Iris pigment epithelial cell (primary cell): ENCODE measurements at places on chromosomes 2 and 18.
A peak's percentile ranks its signal among the peaks of the same experiment; 100 is the strongest.

DNA sequence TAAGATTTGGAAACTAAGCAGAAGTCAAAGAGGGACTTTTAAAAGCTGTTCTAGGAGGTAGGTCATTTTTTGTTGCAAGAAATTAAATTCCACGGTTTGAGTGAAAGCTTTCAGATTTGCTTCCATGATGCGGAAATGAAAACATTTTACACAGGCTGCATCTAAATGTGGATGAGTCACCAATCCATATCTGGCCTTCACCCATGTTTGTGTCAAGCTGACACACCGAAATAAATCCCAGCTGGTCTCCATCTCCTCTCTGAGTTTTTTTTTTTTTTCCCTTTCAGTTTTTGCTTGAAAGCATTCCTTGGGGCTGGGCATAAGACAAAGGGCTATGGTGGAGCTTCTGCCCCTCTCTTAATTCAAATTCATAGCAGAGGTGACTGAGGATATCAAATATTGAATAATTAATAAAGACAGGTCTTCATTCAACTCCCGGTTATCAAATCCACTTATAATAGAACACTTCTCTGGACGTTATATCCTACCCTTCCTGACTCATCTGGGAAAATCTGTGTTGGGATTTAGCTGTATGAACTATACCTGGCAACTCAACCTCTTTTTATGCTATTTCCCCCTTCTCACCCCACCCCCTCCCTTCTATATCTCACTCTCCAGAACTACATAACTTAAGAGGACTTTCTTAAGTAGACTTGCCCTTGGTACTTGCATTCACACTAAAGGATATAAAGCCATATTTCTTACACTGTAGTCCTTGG is 558.3 kb upstream of the GCFC2 start:
- DNase-seq = peak; percentile 44

DNA sequence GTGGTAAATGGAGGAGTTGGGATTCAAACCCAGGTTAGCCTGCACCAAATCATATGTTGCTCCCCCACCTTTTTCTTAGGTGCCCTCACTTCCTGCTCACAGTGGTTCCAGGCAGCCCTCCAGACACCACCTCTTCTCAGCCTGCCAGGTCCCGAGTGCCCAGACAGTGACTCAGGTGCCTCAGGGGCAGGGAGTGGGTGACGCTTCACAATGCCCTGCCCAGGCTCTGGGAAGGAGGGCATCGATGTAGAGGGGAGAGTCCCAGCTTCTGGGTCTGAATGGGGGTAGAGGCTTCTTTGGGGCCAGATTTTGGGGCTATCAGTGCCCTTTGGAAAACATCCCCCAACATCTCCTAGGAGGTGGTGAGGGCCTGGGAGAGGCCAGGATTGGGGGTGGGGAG is 5.2 kb upstream of the DNAJB2 start:
- DNase-seq = no peak

GRCh38 chr18:74856928-74857327 is 259.3 kb downstream of the ZNF407 start:
- no peak for DNase-seq

- DNase-seq = peak; percentile 89
Measured at GRCh38 chr2:6826081-6826913, 39.4 kb downstream of the CMPK2 start.

DNA sequence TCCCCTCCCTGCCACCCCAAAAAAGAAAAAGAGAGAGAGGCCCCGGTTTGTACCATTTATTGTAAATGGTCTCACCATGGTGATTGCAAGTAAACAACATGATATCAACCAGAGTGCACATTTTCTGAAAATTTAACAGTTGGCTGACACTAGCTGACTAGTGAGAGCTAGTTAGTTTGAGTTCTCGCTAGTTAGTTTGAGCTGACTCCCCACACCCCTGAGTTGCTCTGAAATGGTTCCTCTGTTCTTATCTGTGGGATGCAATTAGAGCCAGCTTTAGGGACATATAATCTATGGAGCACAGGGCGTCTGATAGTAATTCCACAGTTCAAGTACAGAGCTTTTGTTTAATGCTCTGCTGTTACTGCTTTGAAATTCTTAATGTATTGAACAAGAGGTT is 13.1 kb downstream of the CASP10 start:
- no peak for DNase-seq

GRCh38 chr2:8722986-8723385 is 41.1 kb downstream of the ID2 start:
- DNase-seq = no peak

DNA sequence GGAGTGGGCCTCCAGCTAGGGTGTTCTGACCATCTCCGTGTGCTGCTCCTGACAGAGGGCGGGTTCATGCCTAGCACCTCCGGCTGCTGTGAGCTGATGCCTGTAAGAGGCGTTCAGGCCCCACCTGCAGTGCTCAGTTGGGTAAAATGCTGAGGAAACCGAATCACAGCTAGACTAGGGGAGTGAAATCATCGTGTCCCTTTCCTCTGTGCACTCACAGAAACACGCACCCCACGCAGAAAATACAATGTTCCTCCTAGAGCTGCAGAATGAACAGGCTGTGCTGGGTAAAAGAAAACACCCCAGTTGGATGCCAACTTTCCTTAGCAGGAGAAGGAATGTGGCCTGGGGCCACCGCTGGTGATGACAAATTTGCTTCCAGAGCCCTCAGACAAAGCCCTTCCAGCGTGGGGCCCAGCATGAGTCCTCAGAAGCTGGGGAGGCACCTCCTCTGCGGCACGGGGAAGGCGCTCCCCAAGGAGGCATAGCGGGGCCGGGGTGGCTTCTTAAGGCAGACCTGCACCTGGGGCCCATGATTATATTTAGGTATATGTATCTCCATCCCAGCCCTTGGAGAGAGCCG is 16.3 kb upstream of the ARHGEF4 start:
- no peak for DNase-seq

- peak; percentile 92 for DNase-seq
Measured at GRCh38 chr2:117972476-117973123, 41.3 kb downstream of the CCDC93 start.

GRCh38 chr2:107743274-107743673 is 83.4 kb upstream of the RGPD4 start:
- DNase-seq = no peak

- DNase-seq = peak; percentile 49
Measured at GRCh38 chr18:22283397-22283796, 114.0 kb downstream of the GATA6 start.

GRCh38 chr2:25165992-25166875 is 2.1 kb downstream of the POMC start:
- DNase-seq = peak; percentile 6

- DNase-seq = no peak
Measured at GRCh38 chr2:235462415-235462790, 31.4 kb upstream of the AGAP1 start.

DNA sequence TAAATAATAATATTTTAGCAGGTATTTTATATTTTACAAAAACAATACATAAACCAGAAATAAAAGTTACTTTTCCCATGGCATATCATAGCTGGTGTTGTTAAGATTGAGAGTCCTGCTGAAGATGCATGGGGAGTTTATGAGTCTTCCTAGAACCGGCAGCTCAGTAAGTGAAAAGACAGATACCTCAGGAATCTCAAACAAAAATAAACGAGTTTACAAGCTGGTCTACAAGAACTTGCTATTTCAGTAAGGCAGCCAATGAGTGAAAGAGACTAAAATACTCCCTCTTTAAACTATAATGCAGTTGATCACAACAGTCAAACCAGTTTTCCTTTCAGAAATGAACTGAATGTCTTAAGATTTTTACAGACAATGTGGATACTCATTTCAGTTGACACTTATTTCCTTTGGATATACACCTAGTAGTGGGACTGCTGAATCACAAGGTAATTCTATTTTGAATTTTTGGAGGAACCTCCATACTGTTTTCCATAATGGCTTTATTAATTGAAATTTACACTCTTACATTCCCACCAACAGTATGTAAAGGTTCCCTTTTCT is 8.9 kb downstream of the GAREM1 start:
- no peak for DNase-seq

DNA sequence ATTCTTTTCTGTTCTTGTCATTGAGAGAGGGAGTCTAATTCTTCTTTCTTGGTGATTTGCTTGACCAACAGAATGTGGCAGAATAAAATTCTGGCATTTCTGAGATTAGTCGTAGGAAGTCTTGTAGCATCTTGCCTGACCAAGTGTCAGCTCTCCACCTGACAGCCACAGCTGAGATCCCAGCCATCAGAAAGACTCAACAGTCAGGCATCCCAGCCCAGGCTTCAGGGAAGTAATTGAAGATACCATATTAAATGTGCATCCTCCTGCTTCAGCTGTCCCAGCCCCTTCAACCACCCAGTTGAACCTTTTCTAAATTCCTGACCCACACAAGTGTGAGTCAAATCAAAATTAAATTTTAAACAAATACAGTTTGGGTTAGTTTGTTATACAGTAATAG is 208.3 kb downstream of the PIK3C3 start:
- no peak for DNase-seq

GRCh38 chr18:74459889-74460288 is 2.8 kb upstream of the DIPK1C start:
- DNase-seq = no peak

DNA sequence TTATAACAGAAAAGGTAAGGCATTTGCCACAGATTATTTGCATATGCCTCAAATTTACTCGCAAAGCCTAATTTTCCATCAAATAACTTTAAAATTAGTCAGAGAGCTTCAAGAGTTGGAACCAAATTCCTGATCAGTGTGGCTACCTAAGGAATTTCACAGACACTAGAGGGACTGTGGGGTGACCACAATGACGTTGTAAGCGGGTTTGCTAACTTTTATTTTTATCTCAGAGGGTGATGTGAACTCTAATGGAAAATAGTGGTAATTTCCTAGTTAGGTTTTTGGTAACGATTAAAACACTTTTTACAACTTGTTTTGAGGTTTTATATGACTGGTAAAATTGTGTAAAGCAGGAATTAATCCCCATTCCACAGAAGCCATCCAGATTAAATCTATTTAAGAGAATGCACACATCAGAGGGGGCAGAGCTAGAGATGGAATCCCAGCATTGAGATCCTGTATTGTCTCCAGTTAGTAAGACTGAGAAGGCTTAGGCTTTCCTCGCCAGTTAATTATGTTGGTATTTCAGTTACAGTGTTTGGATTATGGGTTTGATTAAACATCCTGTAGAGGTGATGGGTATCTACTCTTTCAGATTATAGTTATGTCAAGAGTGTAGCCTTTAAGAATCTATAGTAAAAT is 129.0 kb downstream of the GPD2 start:
- peak; percentile 91 for DNase-seq

- DNase-seq = peak; percentile 57
Measured at GRCh38 chr2:5695654-5696403, 3.6 kb downstream of the SOX11 start.

DNA sequence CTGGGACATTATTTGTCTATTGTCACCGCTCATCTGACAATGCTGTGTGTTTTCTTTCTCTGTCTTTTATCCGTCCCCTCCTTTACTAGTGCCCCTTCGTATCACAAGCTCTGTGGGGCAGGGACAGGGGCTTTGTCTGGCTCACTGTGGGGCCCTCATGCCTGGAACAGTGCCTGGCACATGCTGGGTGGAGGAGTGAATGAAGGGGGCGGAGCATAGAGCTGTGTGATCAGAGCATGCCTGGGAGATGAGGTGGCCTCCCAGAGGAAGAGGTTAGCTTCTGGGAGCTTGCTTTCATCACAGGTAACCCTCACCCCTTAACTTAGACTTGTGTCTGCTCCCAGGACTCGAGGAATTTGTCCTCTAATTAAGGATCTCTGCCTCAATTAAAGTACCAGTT is 16.4 kb downstream of the MTCL1 start:
- DNase-seq = peak; percentile 80

GRCh38 chr2:46362667-46363012 is 65.4 kb downstream of the EPAS1 start:
- DNase-seq = peak; percentile 41

GRCh38 chr2:237870754-237871651 is 11.6 kb downstream of the RAMP1 start:
- DNase-seq = no peak

- DNase-seq = peak; percentile 59
Measured at GRCh38 chr2:182594286-182594685, 121.8 kb upstream of the DNAJC10 start.
